ENCODE measurements at places on chromosomes 11 and 22.

GRCh38 chr11:103109818-103110388, 677 bp downstream of the DYNC2H1 start:
- no peak for DNase-seq

DNA sequence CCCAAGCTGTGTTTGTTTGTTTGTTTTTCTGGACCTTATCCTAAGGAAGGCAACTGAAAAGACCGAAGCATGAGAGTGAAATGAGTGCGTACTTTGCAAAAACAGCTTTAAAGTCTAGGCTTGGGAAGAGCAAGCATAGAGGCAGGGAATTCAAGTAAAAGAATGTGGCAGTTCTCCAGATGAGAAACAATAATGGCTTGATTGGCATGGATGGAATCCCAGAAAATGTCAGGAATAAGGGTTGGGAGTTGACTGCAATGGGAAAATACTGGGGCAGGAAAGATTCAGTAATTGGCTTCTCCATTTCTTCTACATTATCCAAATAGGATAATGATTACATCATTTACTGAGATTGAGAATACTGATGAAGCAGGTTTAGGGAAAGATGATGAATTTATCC, 17.5 kb downstream of the SAAL1 start:
- DNase-seq, result no peak

DNA sequence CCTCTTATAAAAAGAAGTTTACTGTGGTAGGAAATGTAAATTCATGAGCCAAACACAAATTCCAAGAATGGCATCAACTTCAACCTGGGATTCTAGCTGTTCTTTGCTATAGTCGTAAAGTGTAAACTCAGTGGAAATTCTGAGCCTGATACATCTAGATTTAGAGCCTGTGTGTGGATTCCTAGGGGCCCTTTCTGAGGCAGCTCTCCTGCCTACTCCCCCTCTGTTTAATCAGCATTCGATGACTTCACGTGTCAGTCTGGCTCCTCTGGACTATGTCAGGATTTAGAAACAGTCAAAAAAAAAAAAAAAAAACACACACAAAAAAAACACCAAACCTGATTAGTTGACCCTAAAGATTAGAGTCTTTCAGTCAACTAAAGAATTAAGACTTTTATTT, 93.1 kb upstream of the SC5D start:
- DNase-seq, result no peak

GRCh38 chr11:41245704-41246398, 213.6 kb downstream of the LRRC4C start:
- no peak for DNase-seq

DNA sequence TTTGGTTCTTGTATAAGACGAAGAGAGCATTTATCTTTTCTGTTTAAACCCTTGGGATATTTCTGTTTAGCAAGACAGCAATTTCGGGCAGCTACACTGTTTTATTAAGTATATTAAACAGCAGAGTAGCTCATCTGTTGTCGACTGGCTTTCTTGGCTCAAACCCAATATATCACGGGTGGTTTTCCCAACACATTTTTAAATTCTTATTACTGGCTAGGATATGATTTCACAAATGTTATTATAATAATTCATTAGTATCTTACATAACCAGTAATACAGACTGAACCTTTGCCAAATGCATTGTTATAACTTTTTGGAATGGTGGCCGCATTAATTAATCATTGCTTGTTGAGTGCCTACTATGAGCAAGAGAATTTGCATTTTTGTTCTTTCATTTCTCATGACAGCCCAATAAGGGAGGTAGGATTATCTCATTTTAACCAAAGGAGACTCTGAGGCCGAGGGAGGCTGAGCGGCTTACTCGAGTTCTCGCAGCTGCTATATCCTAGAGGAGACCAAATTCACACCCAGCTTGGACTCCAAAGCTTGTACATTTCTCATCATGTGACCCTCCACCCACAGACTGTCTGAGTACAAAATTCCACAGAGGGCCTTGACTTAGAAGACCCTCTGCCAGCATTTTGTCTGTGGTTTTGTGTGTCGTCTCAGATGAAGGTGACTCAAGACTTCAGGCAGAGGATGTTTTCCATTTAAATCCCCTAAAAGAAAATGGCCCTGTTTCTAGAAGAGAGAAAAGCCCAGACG, 304.9 kb downstream of the NTM start:
- DNase-seq, result no peak

DNA sequence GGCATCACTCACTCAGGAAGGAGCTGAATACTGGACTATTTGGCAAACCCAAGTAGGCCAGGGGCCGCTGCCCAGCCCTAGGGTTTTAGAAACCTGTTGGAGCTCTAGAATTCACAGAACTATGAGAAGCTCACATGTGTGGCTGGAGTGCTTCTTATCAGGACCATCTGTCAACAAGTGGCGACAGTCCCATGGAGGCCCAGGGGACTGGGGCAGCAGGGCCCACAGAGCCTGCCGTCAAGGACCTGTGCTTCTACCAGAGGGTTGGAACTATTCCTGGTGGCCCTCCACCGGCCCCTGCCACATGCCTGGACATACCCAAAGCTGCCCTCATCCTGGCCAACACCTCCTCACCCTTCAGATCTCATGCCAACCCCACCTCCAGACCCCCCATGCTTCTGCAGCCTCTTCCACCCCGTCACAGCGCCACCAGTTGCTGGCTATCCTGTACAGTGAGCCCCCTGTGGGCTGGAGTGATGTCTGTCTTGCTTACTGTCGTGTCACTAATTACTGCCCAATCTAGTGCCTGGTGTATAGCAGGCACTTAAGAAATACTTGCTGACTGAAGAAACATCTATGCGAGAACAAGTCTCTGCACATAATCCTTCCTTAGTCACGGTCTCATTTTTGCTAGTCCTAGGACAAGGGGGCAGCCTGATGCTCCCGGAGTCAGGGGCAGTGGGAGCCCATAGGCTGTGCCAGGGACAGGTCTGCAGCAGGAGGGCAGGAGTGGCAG, 27.2 kb upstream of the RASL10A start:
- DNase-seq, result no peak

DNA sequence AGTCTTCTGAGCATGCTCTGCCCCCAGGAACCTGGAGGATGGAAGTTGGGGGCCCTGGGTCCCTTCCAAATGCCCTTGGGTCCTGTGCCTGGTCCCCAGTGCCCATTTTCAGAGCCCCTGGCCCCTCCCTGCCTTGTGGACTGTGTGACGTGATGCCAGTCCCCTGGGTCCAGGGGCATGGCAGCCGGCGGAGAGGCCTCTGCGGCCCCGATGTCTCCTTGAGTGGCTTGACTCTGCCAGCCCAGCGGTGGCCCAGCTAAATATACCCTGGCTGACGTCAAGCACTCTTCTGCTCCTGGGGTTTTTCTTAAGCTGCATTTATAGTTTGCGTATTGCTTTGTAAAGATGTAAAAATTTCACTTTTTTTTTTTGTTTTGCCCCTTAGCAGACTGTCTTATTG, 35.2 kb upstream of the PARVG start:
- DNase-seq, result no peak

DNA sequence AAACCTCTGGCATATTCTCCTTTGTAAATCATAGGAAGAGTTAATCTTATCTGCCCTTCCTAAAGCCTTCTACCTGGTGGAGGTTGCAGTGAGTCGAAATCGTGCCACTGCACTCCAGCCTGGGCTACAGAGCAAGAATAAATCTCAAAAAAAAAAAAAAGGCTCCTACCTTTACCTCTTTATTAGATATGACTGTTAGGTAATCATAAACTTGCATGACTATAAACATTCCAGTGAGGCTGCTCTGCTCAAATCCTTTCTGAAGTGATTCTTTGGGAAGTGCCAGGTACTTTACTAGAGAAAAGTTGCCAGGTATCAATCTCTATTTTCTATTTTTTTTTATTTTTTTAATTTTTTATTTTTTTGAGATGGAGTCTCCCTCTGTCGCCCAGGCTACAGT, 59.6 kb downstream of the MPPED2 start:
- DNase-seq, result no peak

DNA sequence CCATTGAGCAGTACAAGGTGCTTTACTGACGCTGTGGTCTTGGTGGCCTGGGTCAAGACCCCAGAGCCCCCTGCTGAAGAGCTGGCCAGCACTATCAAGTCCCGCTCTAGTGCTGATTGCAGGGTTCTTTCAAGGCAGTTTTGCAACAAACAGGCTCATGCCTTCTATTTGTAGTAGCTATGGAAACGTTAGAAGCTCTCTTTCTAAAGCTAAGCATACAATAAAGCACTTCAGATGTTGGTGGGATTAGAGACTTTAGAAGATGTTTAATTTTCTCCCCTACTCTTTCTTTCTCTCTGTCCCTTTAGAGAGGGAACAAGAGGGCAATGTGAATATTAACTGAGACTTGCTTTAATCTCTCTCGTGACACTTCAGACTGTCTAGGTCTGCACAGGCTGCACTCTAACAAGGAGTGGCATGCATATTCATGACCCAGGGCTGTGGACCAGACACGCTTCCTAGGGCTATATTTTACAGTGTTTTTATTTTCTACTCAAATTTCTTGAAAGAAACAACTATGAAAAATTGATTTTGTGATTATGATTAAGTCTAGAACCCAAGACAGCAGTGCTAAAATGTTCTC, 138.6 kb downstream of the WNT7B start:
- DNase-seq, result no peak

DNA sequence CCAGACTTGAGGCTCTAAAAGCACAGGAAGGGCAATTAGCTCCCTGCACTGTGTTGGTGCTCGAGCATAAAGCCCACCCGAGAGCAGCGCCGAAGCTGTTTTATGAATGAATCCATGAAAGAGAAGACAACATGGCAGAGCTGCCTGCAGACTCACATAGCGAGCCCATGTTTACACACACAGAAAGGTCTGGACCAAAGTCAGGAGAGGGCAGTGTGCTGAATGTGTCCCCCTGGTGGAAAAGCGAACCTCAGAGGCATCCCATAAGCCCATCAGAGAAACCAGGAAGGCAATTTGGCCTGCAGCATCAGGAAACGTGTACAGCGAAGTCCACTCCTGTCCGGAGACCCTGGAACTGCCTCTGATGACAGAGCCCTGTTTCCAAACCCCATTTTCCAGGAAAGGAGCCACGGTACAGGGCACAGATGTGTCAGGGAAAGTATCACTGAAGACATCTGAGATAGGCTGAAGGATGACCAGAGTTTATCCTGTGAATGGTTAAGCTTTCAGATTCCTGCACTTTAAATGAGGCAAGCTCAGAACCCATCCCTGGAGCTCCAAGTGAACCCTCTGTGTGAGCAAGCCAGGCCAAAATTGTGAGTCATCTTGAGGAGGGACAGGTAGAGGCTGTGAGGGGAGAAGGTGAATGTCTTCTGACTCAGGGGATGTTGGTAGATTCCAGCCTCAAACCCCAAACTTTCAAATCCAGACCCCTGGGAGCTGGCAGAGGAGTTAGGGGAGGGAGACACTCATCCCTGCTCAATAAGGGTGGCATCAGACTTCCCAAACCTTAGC, 36.9 kb downstream of the CHRDL2 start:
- no peak for DNase-seq

GRCh38 chr11:112616327-112617097, 344.7 kb upstream of the NCAM1 start:
- DNase-seq, result no peak

GRCh38 chr11:2289350-2289749, 12.4 kb downstream of the C11orf21 start:
- no peak for DNase-seq

GRCh38 chr11:69828971-69829344, 9.7 kb upstream of the FGF3 start:
- DNase-seq, result no peak

DNA sequence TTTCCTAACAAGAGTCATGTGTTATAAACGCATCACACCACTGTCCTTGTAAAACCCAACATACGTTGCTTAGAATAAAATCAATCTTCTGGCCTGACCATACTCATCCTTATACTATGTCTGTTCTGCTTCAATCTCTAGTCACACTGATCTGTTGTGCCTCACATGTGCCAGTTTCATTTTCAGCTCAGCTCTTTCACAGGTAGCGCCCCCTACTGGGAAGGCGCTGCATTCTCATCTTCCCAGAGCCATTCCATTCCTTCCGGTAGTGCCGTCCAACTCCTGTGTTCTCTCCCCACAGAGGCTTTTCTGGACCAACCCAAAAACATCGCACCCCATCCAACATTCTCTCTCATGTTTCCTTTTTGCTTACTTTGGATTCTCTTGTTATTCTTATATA, 22.2 kb downstream of the CASP5 start:
- peak; percentile 15 for DNase-seq

- no peak for DNase-seq
Observed at GRCh38 chr11:22681281-22681812, 14.9 kb downstream of the GAS2 start.

DNA sequence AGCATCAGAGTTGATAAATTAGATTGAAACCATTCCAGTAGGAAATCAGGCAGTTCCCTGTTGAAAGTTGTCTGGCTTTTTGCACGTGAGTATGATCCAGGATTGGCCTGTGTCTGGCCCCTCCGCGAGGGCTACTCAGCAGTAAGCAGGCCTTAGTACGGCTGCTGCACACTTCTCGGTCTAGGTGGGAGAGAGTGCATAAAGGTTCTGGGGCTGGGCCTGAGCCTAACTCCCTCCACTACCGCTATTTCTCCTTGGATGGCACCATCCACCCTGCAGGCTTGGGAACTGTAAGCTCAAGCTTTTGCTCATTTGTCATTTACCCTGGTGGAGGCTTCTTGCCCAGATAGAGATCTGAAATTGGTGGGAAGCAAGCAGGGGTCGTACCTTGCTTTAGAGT, 22.0 kb downstream of the TUB start:
- no peak for DNase-seq

DNA sequence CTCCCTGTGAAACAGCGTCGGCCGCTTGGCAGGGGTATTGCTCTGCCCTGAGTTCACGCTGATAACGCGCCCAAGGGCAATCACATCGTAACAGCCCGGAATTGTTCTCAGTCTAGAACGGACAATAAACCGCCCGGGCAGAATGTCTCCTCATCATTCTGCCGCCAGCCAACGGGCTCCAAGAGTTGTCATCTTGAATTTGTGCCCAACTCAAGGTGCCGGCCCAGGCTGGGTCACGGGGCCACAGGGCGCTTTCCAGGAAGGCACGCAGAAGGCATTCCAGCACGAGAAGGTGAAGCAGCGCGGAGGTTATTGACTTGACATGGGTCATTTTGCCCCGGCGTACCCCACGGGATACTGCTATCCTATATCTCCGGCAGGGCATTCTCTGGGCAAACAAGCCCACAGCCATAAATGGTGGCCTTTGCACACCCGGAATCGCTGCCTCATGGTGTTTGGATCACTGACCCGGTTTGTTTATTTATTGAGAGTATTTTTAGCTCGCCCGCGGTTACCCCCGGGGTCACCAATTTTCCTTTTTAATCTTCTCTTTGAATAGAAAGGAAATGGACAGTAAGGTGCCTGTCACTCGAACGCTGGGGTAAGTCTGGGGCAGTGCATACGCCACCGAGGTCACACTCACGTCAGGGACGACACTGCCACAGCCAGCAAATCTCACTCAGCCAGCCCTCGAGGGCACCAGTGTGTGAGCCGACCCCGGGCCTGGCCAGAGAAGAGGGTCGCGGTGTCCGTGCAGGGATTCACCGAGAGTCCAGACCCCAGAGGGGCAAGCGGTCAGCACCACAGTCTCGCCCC, 72.4 kb upstream of the FGF3 start:
- no peak for DNase-seq

GRCh38 chr11:125281831-125282595, 117.5 kb downstream of the PKNOX2 start:
- no peak for DNase-seq

- no peak for DNase-seq
Observed at GRCh38 chr11:66183494-66184048, 84.9 kb upstream of the RAB1B start.

- no peak for DNase-seq
Observed at GRCh38 chr11:118074785-118075184, 2.1 kb upstream of the TMPRSS4 start.

GRCh38 chr11:115644856-115645255, 140.6 kb upstream of the CADM1 start:
- DNase-seq, result no peak

Data from activated CD8-positive, alpha-beta memory T cell treated with anti-CD3 and anti-CD28 coated beads for 4 hours (primary cell).